DMS79 treated with DMSO at 0.1 percent for 48 hours (cell line): ENCODE measurements at places on chromosomes 7 and 10.

- no peak for DNase-seq
Measured at GRCh38 chr7:114765331-114766040, 156.4 kb upstream of the MDFIC start.

DNA sequence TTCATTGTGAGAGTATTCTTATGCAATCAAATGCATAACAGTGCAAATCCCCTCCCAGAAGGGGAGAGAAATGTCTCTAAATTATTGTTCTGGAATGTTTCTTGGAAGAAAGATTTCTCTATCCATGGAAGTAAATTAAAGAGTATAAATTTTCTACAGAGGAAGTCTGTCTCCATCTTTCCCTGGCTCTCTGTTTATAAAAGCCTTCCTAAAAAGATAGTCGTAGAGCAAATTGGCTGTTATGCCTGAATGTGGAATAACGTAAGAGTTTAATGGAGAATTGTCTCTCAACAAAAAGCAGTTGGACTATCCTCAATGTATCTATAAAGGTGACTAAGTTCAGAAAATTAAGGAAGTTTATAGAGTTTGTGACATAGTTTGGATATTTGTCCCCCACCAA, 76.3 kb downstream of the GNAT3 start:
- no peak for DNase-seq

GRCh38 chr7:79050603-79051002, 402.9 kb downstream of the MAGI2 start:
- no peak for DNase-seq

DNA sequence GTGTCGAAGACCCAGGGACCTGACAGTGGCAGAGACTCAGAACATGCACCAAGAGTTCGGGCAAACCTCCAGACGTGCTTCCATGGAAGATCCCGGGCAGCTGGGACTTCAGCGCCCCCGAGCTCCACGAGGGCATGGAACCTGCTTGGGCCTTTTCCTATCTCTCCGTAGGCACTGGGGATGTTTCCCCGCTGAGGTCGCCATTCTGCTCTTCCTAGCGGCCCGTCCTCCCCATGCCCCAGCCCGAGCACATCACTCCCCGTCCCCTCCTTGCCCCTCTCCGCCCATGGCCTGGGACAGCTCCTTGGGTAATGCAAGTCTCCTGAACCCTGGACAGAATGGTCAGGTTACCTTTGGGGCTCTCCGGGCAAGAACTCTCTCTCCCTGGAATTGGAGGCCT, 32.3 kb upstream of the SHH start:
- DNase-seq, result no peak

DNA sequence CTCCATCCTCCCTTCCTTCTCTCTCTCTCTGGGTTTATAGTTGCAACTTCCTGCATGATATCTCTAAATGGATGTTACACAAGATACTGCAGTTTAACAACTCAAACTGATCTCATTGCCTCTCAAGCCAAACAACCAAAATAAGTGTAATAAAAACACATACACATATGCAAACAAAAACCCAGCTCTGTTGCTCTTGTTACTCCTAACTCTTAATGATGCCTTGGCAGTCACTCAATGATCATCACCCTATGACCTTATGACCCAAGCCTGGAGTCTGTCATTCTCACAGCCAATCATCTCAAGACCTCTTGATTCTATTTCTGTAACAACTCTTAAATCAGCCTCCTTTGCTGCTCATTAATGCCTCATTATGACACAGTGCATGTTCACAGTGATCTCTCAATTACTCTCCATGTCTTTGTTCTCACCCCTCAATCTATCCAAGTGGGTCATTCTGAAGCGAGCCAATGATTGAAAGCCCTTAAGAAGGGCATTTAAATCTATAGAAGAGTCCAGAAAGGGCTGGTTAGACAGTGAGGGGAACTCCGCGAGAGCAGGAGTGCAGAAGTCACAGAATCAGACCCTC, 210.9 kb downstream of the INHBA start:
- DNase-seq, result no peak

DNA sequence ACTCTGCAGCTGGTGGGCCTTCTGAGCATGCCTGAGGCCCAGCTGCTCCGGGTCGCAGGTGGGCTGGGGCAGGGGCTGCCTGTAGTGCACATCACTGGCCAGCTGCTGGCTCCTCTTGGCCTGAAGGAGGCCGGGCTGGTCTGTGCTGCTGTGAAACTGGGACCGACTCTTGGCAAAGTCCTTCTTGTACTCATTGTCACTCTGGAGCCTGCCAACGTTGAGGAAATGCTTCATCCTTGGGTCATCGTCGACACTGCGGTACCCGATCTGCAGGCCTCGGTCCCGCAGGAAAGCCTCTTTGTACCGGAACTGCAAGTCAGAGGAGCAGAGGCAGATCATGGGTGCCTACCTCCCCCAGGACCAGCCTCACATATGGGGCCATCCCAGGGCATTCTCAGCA, 37.7 kb downstream of the HABP2 start:
- DNase-seq, result no peak

GRCh38 chr10:102306710-102307109, 61.4 kb downstream of the GBF1 start:
- no peak for DNase-seq

- no peak for DNase-seq
Measured at GRCh38 chr7:50149369-50149768, 56.3 kb upstream of the ZPBP start.

DNA sequence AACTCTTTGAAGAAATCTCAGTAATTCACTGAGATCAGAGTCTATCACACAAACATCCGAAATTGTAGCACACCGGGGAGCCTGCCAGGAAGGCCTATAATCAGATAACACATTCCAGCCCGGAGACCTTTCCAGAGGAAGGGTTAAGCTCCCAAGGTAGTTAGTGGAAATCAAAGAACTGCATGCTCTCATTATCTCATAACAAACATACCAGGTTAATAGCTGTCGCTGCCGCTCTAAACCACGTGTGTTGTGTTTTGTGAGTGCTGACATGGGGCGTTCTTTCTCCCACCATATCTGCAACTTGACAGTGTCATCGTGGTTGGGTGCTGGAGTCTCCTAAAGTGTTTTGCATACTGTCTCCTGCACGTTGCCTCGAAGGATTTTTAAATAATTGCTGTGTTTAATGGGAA, 120.7 kb upstream of the CARD11 start:
- no peak for DNase-seq

GRCh38 chr10:109859221-109859620, 64.1 kb downstream of the XPNPEP1 start:
- no peak for DNase-seq

DNA sequence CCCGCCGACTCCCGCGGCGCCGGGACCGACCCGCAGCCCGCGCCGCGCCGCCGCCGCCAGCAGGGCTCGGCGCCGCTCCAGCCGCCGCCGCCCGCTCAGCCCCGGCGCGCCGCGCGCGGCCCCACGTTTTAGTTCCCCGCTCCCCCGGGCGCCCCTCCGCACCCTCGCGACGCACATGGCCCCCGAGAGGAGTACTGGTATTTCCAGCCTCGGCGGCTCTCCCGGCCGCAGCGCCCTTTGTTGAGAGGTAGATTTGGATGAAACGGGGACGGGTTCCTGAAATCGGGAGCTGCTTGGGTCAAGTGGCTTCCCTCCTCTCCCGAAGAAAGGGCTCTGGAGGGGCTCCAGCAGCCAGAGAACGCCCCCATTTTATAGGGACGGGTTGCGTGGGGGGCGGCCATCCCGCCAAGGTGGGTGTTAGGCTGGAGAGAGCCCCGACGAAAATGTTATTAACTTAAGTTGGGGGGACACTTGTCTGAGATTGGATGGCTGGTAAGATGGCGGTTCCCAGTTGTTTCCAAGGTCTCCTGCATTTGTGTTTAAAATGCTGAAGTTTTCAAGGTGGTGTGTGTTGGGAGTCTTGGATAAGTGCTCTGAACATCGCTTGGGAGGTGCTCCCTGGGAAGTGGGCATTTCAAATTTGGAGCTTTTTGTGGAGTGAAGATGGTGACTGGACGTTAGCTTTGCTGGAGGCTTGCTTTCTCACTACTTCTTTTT, 1.2 kb downstream of the BMI1 start:
- no peak for DNase-seq

GRCh38 chr10:71810048-71810750, 36.9 kb upstream of the VSIR start:
- no peak for DNase-seq

DNA sequence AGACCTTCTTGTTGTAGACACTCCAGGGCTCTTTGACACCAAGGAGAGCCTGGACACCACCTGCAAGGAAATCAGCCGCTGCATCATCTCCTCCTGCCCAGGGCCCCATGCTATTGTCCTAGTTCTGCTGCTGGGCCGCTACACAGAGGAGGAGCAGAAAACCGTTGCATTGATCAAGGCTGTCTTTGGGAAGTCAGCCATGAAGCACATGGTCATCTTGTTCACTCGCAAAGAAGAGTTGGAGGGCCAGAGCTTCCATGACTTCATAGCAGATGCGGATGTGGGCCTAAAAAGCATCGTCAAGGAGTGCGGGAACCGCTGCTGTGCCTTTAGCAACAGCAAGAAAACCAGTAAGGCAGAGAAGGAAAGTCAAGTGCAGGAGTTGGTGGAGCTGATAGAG, 5.5 kb downstream of the GIMAP7 start:
- DNase-seq, result no peak

DNA sequence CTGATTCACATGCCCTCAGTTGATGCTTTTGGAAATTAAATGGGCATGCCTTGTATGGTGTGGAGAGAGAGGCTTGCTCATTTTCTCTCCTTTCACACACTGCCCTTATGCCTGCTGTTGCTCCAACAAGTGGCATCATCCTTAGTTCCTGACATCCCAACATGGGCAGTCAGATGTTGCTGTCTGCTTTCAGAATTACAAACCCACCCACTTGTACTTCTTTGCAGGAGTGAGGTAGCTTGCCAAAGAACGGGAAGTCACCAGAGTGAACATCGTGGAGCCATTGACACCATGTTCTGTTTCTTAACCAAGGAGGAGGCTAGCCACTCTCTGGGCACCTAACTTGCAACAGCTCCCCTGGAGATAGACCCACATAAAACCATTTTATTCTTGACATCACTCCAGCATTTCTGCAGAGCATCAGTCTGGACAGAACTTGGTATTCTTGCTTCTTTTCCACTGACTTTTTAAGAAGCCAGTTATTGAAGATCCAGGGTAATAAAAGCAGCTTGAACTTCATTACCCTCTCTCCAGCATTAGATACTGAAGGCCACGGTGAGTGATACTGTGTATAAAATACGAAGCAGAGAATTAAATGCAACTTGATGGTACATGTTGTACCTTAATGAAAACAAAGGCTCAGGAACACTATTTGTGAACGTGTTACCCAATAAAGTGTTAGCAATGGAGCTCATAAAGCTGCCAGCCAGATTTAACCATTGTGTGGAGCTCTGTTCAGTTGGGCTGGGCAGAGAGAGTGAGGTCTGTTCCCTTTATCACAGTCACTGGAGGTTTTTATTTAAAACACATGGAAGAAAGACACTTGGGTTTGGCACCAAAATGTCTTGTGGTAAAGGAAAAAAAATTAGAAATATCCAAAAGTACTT, 195.8 kb upstream of the HABP2 start:
- no peak for DNase-seq
